ENCODE measurements at places on chromosomes 16 and 17. TPM values are rescaled to one million over a fixed set of nuclear protein-coding genes. Genes with fewer than 3 reads are reported as not detected.

The ARHGAP44 gene
- total RNA-seq, result not detected

The TBC1D28 gene
- not detected for total RNA-seq

The AANAT gene
- not detected for total RNA-seq

The CA5A gene
- not detected for total RNA-seq

The SPDYE4 gene
- not detected for total RNA-seq

The TLCD1 gene
- total RNA-seq, result 10.6 TPM

The OR3A3 gene
- not detected for total RNA-seq

The TBKBP1 gene
- 0.74 TPM for total RNA-seq

The GPR139 gene
- not detected for total RNA-seq

The NLRC5 gene
- 2.7 TPM for total RNA-seq

The TP53 gene
- 24.4 TPM for total RNA-seq

DNA sequence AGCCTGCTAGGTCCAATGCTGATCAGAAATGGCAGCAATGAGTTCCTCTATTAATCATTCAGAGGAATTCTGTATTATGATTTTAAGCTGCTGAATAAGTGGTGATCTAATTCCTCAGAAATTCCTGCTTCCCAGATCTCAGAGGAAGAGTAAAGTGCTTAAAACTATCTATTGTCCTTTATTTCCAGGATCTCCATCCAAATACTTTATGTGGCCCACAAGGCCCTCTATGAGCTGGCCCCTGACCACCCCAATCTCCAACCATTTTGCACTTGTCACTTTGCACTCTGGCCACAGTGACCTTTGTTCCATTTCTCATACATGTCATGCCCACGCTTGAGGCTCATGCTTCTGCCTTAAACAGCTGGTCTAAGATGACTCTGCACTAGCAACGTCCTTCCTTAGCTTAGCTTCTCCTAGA lies 93.7 kb downstream of the CA10 start:
- peak; percentile 5 for DNase-seq

GRCh38 chr16:25176136-25176535 lies 40.6 kb upstream of the AQP8 start:
- no peak for DNase-seq

DNA sequence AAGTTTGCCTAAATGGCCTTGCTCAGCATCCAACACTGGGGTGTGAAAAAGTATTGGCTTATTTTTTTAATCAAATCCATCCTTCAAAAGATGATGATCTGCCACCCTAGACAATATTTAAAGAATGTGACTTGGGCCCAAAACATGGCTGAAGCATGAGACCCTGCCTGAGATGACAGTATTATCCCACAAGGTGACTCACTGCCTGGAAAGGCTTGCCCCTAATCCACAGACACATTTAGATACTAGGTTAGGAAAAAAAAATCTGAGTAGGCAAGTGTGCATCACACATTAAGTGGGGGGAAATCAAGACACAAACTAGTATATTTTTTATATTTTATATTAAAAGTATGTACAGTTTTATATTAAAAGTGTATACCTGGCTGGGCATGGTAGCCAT lies 38.4 kb downstream of the TOM1L2 start:
- no peak for DNase-seq

DNA sequence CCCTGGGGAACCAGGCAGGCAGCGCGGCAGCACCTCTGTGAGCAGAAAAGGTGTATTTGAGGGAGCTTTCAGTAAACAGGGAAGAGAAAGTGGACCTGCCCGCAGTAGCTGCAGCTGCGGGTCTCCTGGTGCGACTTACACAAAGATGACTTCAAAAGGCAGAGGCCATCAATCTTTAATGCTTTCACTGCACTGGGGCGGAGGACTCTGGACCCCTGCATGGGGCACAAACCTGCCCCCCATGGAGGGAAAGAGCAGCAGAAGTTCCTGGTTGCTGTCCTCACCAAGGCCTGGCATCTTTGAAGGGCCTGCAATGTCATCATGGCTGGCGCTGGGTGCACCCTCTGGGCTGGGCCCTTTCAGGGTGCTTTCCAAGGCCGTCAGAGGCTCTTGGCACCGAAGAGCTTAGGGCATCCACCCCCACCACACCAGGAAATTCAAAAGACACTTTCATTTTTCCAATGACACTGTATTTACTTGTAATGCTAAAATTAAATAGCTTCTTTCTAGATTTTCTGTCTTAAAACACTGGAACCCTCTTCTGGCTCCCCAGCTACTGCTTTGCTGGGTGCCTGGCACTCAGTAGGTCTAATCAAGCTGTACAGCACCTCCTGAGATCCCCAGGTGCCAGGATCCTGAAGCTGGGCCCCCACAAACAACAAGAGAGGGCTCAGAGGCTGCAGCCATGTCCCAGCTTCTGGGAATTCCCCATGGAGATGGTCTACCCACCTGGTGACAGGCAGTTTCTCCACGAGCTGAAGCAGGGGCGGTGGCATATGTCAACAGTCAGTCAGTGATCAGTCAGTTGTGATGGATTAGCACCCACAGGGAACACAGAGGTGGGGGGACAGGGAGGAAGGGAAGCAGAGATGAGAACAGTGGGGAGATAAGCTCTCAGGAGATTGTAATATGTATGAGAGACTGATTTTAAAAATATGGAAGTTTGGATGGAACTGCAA lies 2.1 kb upstream of the CACNG1 start:
- DNase-seq, result no peak

DNA sequence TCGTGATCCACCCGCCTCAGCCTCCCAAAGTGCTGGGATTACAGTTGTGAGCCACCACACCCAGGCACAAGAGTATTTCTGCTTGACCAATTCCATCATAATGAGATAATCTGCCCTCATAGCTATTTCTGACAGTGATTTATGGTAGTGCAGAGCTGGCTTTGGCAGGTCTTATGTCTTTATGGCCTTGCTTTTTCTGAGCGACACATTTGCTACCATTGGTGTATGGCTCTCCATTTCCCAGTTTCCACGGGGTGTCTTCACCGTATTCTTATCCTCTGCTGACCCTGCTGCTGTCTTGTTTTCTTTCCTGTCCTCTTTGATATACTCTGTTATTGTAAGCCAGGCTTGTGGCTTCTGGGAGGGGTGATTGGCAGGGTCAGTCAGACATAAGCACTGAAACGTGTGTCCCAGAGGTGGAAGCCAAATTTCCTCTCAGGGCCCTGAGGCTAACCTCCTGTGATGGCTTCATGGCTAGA lies 161.1 kb upstream of the TBX2 start:
- DNase-seq, result peak; percentile 27

GRCh38 chr17:38431346-38432145 lies 3.3 kb downstream of the ARHGAP23 start:
- DNase-seq, result no peak

DNA sequence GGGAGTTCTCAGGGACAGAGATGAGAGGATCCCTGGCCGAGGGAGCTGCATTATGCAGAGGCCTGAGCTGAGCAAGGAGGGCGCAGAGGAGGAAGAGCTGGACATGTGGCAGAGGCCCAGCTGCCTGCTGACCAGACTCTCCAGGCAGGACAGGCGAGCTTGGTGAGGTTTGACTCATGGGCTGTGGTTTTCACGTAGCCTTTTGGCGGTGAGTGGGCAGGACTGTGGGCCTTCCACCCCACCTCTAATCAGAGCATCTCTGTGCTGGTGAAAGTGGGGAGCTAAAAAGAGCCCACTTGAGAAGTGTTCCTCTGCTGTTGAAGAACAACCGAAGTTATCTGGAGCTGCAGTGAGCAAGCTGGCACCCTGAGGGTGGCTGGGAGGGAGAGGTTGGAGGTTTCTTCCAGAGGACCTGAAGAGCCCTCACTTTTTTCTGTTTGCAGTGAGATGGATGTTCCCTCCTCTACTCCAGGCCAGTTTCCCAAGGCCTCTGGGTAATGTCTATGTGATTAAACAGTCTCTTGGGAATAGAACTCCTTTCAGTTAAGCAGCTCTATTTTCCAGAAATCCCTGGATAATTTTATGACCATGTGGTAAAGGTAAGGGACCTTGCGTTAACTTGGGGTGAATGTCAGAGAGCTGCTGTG lies 11.9 kb downstream of the EPN2 start:
- DNase-seq, result no peak

GRCh38 chr17:37131669-37132611 lies 183.2 kb downstream of the AATF start:
- DNase-seq, result no peak

DNA sequence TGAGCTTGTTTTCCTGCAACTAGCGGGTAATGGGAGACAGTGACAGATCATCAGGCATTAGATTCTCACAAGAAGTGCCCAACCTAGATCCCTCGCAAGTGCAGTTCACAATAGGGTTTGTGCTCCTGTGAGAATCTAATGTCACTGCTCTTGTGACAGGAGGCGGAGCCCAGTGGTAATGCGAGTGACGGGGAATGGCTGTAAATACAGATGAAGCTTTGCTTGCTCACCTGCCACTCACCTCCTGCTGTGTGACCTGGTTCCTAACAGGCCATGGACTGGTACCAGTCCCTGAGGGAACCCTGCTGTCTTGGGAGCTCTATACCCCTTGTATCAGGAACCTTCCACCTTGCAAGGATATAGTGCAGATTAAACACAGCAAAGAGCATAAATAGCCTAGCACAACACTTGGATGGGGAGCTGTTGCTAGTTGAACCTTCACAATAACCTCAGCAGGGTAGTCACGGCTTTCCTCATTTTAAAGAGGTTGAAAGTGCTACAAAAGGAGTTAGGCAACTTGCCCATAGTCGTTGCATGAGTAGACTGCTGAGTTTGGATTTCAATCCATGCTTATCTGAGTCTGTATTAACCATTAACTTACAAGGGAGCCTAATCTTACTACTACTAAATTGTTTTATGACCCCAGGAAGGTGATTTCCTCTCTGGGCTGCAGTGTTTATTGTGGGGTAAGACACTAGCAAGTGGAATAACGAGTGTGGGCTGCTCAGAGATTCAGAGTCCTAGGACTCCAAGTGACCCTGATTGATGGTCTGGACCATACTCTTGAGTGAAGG lies 156.6 kb upstream of the ZFHX3 start:
- no peak for DNase-seq

DNA sequence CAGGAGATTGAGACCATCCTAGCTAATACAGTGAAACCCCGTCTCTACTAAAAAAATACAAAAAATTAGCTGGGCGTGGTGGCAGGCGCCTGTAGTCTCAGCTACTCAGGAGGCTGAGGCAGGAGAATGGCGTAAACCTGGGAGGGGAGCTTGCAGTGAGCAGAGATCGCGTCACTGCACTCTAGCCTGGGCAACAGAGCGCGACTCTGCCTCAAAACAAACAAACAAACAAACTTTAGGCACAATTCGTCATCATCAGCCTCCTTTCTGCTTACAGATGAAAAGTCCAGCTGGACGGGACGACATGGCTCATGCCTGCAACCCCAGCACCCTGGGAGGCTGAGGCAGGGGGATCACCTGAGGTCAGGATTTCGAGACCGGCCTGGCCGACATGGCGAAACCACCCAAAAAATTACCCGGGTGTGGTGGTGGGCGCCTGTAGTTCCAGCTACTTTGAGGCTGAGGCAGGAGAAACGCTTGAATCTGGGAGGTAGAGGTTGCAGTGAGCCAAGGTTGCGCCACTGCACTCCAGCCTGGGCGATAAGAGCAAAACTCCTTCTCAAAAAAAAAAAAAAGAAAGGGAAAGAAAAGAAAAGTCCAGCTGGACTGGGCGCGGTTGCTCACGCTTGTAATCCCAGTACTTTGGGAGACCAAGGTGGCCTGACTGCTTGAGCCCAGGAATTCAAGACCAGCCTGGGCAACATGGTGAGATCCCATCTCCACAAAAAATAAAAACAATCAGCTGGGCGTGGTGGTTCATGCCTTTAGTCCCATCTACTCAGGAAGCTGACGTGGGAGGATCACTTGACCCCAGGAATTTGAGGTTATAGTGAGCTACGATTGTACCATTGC lies 1.5 kb upstream of the SPIRE2 start:
- DNase-seq, result peak; percentile 35

GRCh38 chr17:4812690-4813089 lies 5.7 kb downstream of the PLD2 start:
- no peak for DNase-seq

DNA sequence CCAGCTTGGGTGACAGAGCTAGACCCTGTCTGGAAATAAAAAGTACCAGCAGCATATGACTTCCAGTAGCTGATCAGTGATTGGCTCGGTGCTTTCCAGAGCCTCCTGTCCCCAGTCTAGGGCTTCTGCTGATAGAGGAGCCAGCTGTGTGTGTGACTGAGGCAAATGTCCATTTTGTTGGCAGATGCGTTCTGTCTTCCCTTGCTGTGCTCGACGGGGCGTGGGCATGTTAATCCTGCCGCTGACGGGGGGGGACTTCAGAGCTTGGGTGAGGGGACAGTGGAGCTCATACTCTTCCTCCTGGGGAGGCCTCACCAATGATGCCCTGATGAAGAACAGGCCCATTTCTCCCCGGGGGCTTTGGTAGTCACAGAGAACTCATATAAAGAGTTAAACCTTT lies 14.6 kb downstream of the KCTD2 start:
- no peak for DNase-seq

- no peak for DNase-seq
Observed at GRCh38 chr17:71636644-71637043, 484.2 kb upstream of the SOX9 start.

GRCh38 chr17:59878624-59879023 lies 14.1 kb downstream of the TUBD1 start:
- DNase-seq, result no peak

DNA sequence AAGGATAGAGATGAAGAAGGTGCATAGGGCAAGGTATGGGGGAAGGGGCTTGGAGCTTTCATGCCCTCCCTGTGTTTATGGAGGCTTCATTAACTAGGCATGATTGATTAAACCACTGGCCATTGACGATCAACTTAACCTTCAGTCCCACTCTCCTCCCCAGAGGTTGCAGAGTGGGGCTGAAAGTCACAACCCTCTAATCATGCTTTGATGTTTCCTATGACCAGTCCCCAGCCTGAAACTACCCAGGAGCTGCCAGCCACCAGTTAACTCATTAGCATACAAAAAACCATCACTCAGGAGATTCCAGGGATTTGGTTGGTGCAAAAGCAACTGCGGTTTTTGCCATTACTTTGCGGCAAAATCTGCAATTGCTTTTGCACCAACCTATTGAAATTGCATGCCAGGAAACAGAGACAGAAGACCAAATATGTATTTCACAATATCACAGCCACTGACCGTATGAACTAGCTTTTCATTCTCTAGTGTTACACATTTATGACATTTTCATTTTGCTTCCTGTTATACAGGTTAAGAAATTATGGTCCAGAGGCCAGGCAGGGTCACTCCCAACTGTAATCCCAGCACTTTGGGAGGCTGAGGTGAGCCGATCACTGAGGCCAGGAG lies 5.4 kb downstream of the GFOD2 start:
- no peak for DNase-seq

DNA sequence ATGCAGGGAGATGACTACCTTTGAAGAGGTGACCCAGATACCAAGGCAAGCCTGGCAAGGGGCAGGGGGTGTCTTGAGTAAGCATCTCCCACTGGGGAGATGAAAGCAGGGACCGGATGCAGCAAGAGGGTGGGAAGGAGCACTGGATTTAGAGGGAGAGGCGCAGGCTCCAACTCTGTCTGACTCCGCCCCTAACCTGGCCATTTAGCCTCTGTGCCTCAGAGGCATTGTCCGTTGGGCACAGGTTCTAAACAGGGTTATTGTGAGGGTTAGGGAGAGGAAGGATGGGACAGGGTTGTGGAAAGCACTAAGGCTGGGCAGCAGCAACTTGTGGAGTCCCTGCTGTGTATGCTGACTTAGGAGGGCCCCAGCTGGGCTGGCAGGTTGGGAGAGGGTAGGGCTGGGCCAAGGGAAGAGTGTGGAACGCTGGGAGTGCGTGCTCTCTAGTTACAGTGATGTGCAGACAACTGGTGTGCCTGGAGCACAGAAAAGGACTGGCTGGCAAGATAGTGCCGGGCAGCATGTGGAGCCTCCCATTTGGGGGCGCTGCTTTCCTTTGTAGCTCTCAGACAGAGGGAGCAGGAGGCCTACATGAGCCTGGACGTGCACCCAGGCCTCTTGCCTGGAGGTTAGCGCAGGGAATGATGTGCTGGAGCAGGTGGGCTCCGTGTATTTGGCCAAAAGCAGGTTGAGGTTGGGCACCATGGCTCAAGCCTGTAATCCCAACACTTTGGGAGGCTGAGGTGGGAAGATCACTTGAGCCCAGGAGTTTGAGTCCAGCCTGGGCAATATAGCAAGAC lies 26.2 kb downstream of the TBX2 start:
- no peak for DNase-seq
